ENCODE measurements at places on chromosomes 4 and X.

- H3K4me3 ChIP-seq: no peak overlapping the region
- H3K36me3 ChIP-seq: no peaks in the 10 kb centered on the region
- no peak for DNase-seq
- H3K27ac ChIP-seq: no peak overlapping the region
Measured at GRCh38 chr4:64248186-64248585, 161.1 kb downstream of the TECRL start.

DNA sequence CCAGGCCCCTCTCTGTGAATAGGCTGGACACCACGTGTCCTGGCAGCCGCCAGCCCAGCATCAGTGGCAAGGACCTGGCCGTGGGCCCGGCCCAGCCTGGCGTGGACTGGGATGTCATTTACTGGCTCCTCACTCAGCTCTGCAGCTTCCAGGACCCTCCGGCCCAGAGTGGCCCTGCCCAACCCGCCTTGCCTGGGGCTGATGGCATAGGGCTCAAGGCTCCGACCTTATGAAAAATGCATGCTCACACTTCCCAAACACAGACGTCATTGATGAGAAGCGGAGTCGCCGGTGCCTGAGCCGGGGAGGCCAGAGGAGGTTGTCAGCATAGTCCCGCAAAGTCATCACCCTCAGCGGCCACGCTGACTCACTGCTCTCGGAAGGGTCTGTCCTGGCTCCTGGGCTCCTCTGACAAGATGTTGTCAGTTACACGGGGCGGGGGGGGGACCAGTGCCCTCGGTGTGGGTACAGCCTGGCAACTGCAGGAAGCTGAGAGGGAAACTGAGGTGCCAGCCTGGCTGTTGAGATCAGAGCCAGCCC lies 14.3 kb downstream of the CFAP99 start:
- H3K36me3 ChIP-seq: no peaks in the 10 kb centered on the region
- no peaks in the 10 kb centered on the region for H3K4me1 ChIP-seq

DNA sequence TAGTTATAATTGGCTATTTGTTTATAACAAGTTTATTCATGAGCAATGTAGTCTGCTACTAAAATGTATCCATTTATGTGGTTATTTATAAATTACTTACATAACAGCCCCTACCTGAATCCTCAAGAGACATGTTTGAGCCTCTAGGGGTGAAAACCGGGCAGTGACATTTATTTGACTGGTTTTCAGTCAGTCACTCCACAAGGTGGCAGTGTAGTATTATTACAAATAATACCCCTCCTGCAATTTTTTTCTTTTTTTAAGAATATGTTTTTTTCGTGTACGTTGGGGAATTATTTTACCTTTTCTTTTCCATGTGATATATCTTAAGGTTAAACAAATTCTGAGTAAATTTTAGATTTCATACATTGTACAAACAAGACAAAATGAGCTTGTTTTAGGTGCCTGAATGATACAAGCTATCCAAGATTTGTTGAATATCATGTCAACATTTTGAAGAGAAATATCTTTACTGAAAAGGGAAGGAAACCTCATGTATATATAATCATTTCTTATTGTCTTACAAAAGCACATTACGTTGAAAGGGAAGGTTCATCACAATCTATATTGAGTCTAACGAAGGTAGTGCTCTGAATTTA lies 598.7 kb upstream of the TECRL start:
- no peak overlapping the region for H3K4me3 ChIP-seq
- H3K4me1 ChIP-seq: no peaks in the 10 kb centered on the region
- no peaks in the 10 kb centered on the region for H3K36me3 ChIP-seq

DNA sequence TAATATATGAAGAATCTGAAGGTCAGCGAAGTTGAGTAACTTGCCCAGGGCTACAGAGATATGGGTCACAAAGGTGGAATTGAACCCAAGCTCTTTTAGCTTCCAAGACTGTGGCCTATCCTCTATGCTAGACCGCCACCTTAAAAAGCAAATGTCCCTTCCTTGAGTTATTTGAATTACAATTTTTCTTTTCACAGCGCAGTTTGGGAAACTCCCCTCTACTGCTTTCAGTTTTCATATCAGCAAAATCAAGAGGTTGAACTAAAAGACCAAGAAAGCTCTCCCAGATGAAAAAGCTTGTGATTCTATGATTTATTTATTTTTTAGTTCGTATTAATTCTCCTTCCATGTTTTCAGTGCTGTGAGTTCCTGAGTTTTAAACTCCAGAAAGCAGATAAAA lies 174.5 kb upstream of the C1QTNF7 start:
- H3K4me3 ChIP-seq: no peak overlapping the region
- no peak overlapping the region for H3K27ac ChIP-seq
- H3K4me1 ChIP-seq: no peaks in the 10 kb centered on the region
- H3K27me3 ChIP-seq: no peaks in the 10 kb centered on the region
- DNase-seq: no peak
- H3K36me3 ChIP-seq: no peaks in the 10 kb centered on the region

All from esophagus squamous epithelium (tissue), 5 donors.